ENCODE measurements at places on chromosomes 6 and 20.

DNA sequence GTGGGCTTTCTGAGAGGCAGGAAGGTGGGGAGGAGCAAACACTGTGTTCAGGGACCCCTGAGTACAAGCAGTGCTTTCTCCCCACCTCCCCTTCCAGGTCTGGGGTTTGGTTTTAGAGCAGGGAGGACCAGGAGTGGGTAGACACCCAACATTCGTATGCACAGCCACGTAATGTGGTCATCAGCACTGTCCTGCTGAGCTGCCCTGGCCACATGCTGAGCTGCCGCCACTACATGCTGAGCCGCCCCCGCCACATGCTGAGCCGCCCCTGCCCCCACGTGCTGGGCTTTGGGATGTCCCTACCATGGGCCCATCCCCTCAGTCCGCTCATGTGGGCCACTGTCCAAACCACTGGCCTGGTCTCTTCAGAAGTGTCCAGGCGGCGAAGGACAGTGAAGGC lies 214.9 kb upstream of the CST7 start:
- DNase-seq: no peak

- no peak for DNase-seq
Observed at GRCh38 chr20:6347916-6348315, 225.1 kb upstream of the FERMT1 start.

DNA sequence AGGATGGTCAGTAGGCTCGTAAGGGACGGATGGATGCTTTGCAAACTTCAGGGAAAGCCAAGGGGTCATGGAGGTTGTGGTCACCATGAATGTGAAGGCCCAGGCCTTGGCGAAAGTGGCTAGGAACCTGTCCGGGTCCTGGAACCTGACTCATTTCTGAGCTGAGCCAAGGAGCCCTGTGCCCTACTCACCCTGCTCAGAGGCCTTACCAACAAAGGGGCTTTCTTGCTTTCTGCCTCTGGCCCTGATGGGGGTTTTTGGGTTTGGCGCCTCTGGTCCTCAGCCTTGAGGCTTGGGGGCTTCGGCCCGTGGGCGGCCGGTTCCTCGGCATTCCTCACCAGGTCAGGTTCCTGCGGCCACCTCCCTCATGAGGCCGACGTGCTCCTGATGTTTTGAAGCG lies 155.1 kb downstream of the DTNBP1 start:
- no peak for DNase-seq

- no peak for DNase-seq
Observed at GRCh38 chr6:76790045-76790796, 673.1 kb downstream of the HTR1B start.

- DNase-seq: no peak
Observed at GRCh38 chr20:8749986-8750385, 318.9 kb upstream of the PLCB4 start.

GRCh38 chr20:6074145-6074561 lies 20.3 kb upstream of the LRRN4 start:
- DNase-seq: no peak

- DNase-seq: no peak
Observed at GRCh38 chr6:67031451-67031850, 1324.4 kb upstream of the EYS start.

- DNase-seq: no peak
Observed at GRCh38 chr20:54223751-54224150, 15.9 kb downstream of the PFDN4 start.

GRCh38 chr6:30895343-30895742 lies 11.0 kb downstream of the DDR1 start:
- no peak for DNase-seq

- DNase-seq: no peak
Observed at GRCh38 chr6:116973976-116974375, 96.9 kb downstream of the RFX6 start.

- no peak for DNase-seq
Observed at GRCh38 chr6:88869263-88870020, 94.0 kb downstream of the RNGTT start.

DNA sequence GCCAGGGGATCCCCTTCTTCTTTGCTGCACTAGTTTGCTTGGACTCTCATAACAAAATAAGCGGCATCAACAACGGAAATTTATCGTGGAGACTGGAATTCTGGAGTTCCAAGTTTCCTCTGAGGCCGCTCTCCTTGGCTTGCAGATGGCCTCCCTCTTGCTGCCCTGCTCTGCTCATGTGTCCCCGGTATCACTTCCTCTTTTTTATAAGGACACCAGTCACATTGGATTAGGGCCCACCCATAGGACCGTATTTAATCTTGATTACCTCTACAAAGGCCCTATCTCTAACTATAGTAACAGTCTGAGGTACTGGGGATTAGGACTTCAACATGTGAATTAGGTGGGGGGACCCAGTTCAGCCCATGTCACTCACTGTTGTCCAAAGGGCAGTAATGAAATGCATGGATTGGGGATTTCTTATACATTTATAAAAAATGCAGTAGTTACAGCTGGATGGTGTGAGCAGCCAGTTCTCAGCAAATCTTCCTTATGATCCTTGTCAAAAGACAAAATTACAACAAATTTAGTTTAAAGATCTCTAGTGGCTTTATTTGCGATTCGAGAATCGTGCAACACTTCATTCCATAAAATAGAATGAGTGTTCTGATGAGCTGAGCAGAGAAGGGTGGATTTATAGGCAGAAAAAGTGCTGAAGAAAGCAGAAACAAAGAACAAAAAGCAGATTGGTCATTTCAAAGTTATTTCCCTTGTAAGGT lies 59.3 kb upstream of the AKAP12 start:
- no peak for DNase-seq

DNA sequence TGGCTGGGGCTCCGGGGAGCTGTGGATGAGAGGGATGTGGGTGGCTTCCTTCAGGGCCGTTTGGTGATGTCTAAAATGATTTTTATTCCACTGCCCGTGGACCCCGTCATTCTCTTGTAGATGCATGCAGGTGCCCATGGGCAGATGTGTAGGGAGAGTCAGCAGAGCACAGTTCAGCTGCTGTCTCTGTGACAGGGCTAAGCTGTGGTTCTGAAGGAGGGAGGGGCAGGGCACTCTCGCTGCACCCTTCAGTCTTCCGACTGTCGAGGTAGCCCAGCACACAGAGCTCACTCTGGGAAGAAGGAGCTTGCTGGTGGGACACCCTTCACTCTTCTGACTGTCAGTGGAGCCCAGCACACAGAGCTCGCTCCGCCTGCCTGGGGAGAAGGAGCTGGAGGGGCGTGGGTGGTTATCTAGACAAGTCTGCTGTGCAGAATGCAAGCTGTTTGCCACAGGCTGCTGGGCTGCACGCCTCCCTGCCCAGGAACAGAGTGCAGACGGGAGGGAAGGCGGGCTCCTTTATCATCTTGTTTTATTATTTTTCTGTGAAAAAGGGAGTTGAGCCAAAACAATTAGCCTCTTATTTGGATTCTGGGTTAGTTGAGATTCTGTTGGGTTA lies 28.4 kb upstream of the ADRM1 start:
- DNase-seq: no peak

DNA sequence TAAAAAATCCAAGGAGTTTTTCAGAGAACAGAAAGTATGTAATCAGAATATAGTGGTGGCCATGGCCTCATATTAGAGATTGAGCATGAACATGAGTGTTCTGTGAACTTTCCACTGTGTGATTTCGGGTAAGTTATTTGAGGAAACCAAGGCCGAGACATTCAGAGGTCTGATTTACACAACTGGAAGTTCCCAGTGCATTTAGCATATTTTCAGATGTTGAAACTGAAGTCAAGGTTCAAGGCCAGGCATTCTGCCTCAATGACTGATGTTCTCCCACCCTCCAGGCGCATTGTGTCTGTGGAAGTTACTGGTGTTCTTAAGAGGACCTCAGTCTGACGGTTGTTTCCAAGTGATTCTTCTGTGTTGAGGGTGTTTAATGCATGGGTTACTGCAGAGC lies 26.2 kb downstream of the RNF144B start:
- DNase-seq: no peak

- DNase-seq: no peak
Observed at GRCh38 chr6:111566873-111567517, 38.7 kb downstream of the TRAF3IP2 start.

DNA sequence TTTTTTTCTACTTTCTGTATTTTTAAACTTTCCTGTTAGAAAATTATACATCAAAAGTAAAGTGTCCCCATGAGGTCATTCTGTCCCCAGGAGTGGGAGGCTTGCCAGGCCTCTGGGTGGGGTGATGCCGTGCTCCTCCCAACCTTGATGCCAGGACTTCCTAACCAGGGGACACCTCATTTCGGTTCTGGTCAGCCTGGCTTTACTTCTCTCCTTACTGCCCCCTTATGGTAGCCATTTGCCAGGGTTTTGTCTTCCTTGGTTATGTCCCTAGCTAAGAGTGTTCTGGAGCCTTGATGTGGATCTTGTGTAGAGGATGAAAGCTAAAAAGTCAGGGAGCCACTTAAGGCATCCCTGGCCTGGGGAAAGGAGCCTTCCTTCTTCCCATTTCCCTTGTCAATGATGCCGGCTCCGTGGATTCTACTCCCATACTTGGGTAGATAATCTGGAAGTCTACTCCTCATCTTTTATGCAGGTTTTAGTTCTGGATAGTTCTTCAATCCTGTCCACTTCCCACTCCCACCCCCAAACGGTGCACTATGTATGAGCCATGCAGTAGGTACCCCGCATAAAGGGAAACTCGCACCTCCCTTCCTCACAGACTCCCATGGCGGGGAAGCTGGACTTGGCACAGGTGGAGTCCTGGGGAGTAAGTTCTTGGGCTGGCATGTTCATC lies 164.1 kb upstream of the SALL4 start:
- no peak for DNase-seq

DNA sequence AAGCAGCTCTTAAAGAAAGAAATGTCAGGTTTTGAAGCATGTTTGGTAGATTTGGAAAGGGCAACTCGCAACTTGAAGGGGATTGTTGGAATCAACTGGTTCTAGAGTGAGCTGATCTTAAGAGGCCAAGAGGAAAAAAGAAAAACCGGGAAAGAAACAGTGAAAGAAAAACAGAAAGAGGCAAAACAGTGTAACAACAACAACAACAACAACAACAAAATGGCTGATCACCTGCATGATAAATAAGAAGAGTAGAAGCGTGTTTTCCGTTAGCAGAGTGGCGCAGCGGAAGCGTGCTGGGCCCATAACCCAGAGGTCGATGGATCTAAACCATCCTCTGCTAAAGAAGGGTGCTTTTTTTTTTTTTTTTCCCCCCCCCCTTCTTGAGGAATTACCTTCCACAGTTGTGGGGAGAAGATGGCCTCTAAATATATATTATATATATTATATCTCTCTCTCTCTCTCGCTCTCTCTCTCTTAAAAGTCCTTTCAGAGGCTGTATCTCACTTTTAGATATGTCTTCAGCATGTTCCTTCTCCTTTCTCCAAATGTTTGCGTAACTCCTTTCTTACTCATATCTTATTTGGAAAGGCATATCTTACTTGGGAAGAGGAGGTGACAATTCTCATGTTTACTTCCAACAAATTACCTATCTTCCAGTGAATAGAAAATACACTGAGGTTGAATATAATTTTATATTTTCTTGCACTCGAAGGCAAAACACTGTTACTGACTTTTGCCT lies 134.4 kb downstream of the OR2B2 start:
- no peak for DNase-seq

All from stimulated activated CD4-positive, alpha-beta T cell treated with anti-CD3 and anti-CD28 coated beads, Interleukin-12 subunit alpha, Interleukin-12 subunit beta, amount 100 ng/mL, for 4 hours (primary cell).